ENCODE measurements at places on chromosomes 5 and 9.

- DNase-seq: no peak
Observed at GRCh38 chr9:84271531-84271900, 69.0 kb downstream of the SLC28A3 start.

- no peak for DNase-seq
Observed at GRCh38 chr5:1130218-1130946, 18.5 kb upstream of the SLC12A7 start.

- DNase-seq: peak; percentile 88
Observed at GRCh38 chr5:143605403-143606005, 202.0 kb upstream of the NR3C1 start.

DNA sequence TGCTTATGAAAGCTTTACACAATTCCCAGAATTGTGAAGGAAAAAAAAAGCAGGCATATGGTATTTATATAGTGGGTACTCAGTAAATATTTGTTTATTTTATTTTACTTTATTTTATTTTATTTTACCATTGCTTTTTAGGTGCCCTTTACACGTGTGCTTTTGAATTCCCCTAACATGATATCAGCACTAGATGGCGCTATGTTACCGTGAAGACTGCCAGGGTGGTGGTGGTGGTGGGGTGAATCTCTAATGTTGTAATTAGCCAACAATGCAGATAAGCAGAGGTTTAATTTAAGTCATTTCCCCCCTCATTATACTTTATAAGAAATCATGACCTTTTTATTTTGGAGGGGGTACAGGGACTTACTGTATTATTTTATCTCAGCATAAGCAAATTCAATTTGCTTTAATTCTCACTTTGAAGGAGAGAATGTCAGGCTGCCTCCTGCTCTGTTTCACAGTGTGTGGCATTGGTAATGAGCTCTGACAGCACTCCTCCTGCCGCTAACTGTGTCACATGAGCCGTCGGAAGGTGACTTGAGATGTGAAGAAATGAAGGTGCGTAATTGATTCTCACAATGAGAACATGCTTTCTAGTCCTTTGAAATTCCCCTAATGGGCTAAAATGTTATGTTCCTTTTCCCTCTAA lies 165.6 kb downstream of the YTHDC2 start:
- DNase-seq: peak; percentile 70

DNA sequence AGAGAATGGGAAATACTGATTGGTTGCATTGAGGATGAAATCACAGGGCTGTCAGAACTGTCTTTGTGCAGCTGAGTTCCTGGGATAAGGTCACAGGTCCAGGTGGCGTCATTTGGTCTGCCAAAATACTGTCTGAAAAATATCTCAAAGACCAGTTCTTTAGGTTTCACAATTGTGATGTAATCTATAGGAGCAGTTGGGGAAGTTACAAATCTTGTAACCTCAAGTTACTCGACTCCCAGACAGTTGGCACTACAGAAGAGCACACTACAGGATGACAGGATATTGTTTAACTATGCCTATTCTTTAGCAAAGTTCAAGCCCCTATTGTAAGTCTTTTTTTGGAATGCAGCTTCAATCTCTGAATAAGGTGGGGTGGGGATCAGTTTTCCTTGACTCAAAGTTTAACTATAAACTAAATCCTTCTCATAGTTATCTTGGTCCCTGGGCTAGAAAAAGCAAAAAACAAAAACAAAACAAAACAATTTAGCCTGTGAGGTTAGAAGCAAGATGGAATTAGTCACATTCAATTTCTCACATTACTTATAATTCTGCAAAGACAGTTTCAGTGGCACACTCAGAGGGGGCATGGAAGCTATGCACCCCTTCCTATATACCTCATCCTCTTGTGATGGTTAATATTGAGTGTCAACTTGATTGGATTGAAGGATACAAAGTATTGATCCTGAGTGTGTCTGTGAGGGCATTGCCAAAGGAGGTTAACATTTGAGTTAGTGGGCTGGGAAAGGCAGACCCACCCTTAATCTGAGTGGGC lies 276.0 kb downstream of the AUH start:
- peak; percentile 60 for DNase-seq

DNA sequence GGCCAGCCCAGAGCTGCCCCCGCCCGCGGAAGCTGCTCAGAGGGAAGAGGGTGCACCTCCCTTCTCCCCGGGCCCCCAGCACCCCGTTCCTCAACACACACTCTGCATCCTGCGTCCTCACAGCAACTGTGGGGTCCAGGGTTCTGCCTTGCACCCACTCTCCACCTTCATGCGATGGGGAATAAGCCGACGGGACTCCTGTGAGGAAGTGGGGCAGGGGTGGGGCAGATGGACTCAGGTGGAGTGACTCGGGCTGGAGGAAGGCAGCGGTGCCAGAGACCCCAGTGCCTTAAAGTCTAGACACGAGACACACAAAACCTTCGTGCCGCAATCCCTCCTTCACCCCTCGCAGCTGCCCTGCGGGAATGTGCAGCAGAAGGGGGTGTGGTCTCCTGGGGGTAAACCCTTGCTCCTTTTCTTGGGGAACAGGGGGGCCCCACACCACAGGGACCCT lies 8.6 kb downstream of the BRD3 start:
- DNase-seq: no peak

DNA sequence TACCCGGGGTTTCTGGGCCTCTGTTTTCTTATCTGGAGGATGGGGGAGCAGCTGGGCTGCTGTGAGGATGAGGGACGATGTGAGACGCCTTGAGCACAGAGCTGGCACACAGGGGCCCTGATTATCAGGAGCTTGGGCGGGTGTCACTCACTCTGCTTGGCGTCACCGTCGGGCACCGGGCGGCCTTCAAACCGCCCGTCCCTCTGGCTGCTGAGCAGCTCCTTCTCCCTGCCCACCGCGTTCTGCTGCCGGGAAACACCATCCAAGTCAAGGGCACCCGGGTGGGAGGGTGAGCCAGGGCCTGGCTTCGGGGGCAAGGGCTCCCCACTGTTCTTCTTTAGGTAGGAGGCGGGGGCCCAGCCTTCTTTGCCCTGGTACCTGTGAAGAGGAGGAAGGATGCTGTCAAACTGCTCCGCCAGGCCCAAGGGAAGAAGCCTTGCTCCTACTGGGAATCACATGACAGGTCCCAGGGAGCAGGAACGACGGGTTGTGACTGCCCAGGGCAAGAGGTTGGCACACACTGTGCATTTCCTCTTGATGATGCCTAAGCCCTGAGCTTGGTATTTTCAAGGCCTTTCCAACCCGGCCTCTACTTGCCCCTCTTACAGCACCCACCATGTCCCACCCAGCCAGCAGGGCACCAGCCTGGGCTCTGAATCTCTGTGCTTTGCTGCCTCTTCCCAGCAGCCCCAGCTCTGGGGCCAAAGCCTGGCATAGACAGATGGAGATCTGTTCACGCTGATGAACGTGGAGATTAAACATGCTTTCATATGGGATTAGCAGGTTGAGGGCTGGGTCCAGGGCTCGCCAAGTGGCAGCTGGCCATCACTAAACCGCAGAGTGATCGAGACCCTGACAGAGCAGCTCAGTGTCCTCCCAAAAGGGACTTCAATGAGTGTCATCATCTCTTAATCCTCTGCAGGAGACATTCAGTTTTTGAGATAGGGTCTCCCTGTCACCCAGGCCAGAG lies 66.9 kb upstream of the UBTD2 start:
- no peak for DNase-seq

GRCh38 chr5:11791792-11792191 lies 112.5 kb downstream of the CTNND2 start:
- DNase-seq: no peak

DNA sequence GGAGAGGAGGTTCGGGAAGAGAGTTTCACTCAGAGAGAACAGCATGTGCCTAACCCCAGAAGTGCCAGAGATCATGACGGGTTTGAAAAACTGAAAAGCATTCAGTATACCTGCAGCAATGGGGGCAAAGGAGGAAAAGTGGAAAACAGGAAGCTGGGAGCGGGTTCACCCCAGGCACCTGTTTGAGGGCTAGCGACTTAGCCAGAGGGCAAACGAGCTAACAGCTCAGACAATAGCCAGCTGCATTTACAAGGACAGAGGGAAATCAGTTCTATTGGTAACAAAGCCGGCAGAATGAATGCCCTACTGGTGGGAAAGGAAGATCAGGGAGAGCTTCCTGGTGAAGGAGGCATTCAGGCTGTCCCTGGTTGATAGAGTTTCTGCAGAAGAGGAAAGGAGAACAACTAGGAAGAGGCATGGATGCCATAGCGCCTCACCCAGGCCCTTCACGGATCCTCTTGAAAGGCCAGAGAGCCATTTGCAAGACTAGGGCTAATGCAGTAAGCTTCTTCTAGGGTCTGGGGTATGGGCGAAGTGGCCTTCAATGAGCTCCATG lies 141.7 kb upstream of the ADRA1B start:
- no peak for DNase-seq

DNA sequence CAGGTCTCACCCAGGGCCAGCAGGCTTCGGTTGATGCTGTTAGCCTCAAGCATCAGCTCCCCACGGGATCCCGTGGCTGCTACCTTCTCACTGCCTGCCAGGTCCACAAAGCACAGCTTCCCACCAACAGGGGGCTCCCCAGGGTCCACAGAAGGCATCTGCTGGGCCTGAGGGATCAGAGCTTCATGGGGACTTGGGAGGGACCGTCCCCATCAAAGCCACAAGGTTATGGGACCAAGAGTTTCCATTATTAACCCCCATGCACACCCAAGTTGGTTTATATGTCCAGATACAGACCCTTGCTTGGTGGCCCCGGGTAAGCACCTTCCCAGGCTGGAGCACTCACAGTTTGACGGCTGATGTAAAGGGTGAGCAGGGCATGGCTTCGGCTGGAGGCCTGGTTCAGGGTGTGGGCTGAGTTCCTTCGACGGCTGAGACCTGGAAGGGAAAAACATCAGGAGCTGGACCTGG lies 3.0 kb downstream of the KIF12 start:
- DNase-seq: no peak
